Hindlimb muscle (tissue), 1 donor: ENCODE measurements at places on chromosomes 6 and 20.

GRCh38 chr6:170049641-170050561 lies 241.0 kb downstream of the DLL1 start:
- peak; percentile 80 for DNase-seq

DNA sequence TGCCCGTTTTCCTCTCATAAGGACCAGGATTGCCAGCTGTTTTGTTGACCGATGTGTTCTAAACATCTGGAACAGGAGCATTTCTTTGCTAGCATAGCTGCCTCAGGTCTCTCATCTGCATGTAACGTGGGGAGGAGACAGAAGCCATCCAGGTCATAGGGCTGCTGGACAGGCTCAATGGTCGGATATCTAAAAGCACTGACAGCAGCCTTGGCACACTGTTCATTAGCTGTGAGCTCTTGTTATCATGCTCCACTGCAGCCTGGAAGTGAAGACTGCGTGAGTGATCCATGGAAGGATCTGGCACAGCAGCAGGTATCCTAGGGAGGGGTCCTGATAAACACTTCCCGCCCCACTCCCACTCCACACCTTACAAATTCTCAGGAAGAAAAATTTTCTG lies 175.3 kb downstream of the LRFN2 start:
- DNase-seq = no peak

DNA sequence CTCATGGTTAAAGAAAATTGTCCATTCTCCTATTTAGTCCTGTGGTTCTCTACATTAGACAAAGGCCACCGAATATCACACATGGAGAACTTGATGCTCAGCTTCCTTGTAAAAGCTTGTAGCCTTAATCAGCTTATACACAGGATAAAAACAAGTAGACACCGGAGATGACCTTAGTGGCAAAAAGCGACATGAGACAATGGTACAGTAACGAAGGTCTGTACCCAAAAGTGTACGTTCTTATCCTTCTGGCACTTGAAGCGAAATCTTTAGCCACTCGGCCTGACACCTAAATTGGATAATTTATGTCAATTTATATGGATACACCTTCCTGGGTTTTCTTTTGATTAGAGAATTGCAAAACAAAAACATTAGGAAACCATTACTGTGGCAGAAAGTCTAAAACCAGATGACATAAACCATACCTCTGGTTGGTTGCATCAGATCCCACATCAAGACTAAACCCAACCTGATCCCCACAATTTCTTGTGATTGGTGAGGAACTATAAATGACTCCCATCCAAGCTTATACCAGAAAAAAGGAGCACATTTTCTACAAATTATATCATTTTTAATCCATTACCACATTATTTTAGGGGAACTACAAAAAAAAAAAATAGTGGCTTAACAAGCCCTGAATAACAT lies 6.1 kb downstream of the RBM39 start:
- no peak for DNase-seq

GRCh38 chr6:87700397-87701343 lies 1.4 kb downstream of the AKIRIN2 start:
- peak; percentile 76 for DNase-seq

DNA sequence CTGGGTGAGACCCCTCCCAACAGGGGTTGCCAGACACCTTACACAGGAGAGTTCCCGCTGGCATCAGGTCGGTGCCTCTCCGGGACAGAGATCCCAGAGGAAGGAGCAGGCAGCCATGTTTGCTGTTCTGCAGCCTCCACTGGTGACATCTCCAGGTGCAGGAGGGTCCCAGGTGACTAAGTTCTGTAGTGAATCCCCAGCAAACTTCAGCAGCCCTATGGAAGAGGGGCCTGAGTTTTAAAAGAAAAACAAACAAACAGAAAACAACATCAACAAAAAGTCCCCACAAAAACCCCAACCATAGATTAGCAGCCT lies 515.1 kb downstream of the FRK start:
- DNase-seq = no peak

DNA sequence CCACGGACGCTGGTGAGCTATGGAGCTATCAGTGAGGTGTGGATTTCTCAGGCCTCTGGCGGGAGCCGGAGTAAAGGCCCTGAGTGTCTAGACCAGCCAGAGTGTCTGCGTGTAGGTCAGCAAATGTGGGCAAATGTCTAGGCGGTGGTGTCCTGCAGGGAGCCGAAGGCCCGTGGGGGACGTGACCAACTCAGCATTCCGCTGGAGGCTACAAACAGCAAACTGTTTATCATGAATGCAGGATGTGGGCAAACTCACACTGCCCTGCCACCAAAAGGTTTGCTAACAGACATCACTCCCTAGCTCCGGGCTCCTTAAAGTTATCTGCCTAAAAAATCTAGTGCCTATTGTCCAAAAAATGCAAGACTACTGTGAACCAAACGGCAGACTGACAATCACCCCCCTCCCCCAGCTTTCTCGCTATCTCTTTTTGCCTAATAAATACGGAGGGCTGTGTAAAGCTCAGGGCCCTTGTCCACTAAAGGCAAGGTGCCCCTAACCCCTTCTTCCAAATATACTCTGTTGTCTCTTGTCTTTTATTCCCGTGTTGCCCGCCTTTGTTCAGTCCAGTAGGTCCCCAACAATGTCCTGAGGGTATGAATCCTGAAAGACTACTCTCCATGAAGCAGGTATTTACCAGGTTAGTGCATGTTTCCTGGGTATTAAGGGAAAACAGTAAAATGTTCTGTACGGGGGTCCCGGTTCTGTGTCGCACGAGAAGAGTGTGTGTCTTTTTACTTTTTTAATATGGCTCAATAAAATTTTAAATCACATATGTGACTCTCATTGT lies 29.0 kb upstream of the AFDN start:
- no peak for DNase-seq
